CD4-positive, alpha-beta memory T cell (primary cell): ENCODE measurements at places on chromosomes 1 and 21.

- no peak overlapping the region for H3K4me3 ChIP-seq
- DNase-seq, result peak; percentile 67
- H3K27me3 ChIP-seq, result no peaks in the 10 kb centered on the region
- H3K4me1 ChIP-seq, result peaks cover 64% of the 10 kb centered on the region
- peak overlapping the region; percentile 67 for H3K27ac ChIP-seq
These were observed 20.0 kb upstream of the RNF19B start for GRCh38 chr1:32984455-32985171.

DNA sequence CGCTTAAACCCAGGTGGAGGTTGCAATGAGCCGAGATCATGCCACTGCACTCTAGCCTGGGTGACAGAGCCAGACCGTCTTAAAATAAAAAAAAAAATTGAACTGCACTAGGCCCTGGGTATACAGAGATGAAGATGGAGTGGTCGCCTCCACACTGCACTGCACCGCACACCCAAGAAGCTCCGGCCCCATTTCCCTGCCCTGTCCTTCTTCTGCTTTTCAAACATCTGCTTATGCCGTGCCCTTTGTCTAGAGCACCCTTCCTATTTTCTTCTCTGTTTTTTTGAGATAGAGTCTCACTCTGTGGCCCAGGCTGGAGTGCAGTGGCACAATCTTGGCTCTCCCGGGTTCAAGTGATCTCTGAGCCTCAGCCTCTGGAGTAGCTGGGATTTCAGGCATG, 17.4 kb downstream of the IQGAP3 start:
- H3K36me3 ChIP-seq, result no peaks in the 10 kb centered on the region
- no peak overlapping the region for H3K4me3 ChIP-seq
- H3K4me1 ChIP-seq, result no peaks in the 10 kb centered on the region
- H3K27me3 ChIP-seq, result no peaks in the 10 kb centered on the region
- no peak overlapping the region for H3K27ac ChIP-seq

DNA sequence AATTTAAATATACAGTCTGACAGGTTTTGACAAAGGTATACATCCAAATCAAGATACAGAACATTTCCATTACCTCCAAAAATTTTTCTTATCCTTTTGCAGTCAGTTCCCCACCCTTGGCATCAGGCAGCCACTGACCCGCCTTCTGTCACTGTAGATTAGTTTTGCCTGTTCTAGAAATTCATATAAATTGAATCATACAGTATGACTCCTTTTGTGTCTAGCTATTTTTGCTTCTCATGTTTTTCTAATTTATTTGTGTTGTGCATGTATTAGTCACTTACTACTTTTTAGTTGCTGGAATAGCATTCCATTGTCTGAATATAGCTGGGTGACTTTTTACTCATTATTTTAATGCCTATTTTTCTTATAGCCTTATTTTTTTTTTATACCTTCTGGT, 3.8 kb downstream of the UTP25 start:
- H3K27me3 ChIP-seq, result no peaks in the 10 kb centered on the region
- no peak overlapping the region for H3K4me3 ChIP-seq
- peaks cover 14% of the 10 kb centered on the region for H3K4me1 ChIP-seq
- peaks cover 55% of the 10 kb centered on the region for H3K36me3 ChIP-seq
- no peak overlapping the region for H3K27ac ChIP-seq

DNA sequence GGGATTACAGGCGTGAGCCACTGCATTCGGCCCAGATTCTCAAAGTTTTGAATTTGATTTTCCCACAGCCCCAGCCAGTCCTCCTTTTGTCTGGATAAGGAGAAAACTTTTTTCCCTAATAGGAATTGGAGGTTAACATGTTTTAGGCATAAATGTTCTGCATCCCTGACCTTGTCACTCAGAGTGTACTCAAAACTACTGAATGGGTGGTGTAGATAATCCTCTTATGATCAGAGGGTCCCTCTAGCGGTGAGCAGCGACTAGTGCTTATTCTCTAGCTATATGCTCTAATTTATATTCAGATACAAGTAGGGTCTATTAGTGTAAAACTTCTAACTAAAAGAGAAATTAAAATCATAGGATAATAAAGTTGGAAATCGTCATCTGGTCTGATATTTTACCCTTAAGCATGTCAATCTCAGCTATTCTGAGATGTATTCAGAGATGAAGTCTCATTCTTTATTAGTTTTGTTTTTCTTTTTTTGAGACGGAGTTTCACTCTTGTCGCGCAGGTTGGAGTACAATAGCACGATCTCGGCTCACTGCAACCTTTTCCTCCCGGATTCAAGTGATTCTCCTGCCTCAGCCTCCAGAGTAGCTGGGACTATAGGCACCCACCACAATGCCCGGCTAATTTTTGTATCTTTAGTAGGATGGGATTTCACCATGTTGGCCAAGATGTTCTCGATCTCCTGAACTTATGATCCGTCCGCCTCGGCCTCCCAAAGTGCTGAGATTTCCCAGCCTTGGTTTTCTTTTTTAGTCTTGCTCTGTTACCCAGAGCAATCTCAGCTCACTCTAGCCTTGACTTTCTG, 2.7 kb upstream of the PSMD4 start:
- H3K4me3 ChIP-seq, result no peak overlapping the region
- peak; percentile 68 for DNase-seq
- peaks cover 17% of the 10 kb centered on the region for H3K4me1 ChIP-seq
- no peak overlapping the region for H3K27ac ChIP-seq
- no peaks in the 10 kb centered on the region for H3K27me3 ChIP-seq
- H3K36me3 ChIP-seq, result peaks cover 17% of the 10 kb centered on the region

GRCh38 chr21:33977721-33978369, 62.2 kb upstream of the ATP5PO start:
- no peaks in the 10 kb centered on the region for H3K36me3 ChIP-seq
- no peak overlapping the region for H3K27ac ChIP-seq
- peaks cover 33% of the 10 kb centered on the region for H3K4me1 ChIP-seq
- no peak overlapping the region for H3K4me3 ChIP-seq

GRCh38 chr1:5427026-5427613, 565.1 kb downstream of the NPHP4 start:
- peaks cover 21% of the 10 kb centered on the region for H3K4me1 ChIP-seq
- DNase-seq, result no peak
- H3K27me3 ChIP-seq, result no peaks in the 10 kb centered on the region
- no peaks in the 10 kb centered on the region for H3K36me3 ChIP-seq
- no peak overlapping the region for H3K27ac ChIP-seq
- no peak overlapping the region for H3K4me3 ChIP-seq

- no peaks in the 10 kb centered on the region for H3K36me3 ChIP-seq
- H3K27me3 ChIP-seq, result no peaks in the 10 kb centered on the region
- no peak overlapping the region for H3K27ac ChIP-seq
- H3K4me1 ChIP-seq, result no peaks in the 10 kb centered on the region
These were observed 10.3 kb upstream of the TEDDM1 start for GRCh38 chr1:182410620-182411273.

- H3K4me1 ChIP-seq, result peaks cover 61% of the 10 kb centered on the region
- no peak overlapping the region for H3K27ac ChIP-seq
- no peaks in the 10 kb centered on the region for H3K27me3 ChIP-seq
- no peaks in the 10 kb centered on the region for H3K36me3 ChIP-seq
These were observed 174.1 kb upstream of the EDN2 start for GRCh38 chr1:41658431-41659158.

GRCh38 chr1:15928971-15929965, 46.6 kb downstream of the ZBTB17 start:
- no peak for DNase-seq
- no peaks in the 10 kb centered on the region for H3K27me3 ChIP-seq
- H3K4me1 ChIP-seq, result no peaks in the 10 kb centered on the region
- no peak overlapping the region for H3K4me3 ChIP-seq
- peaks cover 79% of the 10 kb centered on the region for H3K36me3 ChIP-seq

GRCh38 chr1:227428803-227429202, 110.5 kb upstream of the CDC42BPA start:
- no peak for DNase-seq
- no peak overlapping the region for H3K27ac ChIP-seq
- H3K27me3 ChIP-seq, result no peaks in the 10 kb centered on the region
- H3K36me3 ChIP-seq, result no peaks in the 10 kb centered on the region

DNA sequence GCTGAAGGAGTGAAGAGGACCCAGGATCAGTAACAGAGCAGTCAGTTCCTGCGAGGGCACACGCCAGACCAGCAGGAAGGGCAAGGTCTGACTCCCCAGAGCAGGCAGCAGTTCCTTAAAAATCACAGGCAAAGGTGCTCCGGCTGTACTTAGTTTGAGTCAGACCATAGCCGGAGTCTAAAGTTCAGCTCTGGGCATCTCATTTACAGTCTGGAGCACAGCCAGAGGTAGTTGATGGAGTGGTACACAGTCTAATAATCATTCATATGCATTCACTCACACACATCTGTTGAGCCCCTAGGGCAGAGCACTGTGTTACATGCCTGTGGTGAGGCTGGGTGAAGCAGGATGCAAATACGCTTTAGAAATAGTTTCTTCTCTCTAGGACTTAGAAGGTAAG, 7.3 kb upstream of the AMIGO1 start:
- H3K4me1 ChIP-seq, result no peaks in the 10 kb centered on the region
- no peaks in the 10 kb centered on the region for H3K27me3 ChIP-seq
- H3K4me3 ChIP-seq, result no peak overlapping the region

GRCh38 chr1:205658943-205659581, 21.2 kb downstream of the SLC45A3 start:
- H3K4me3 ChIP-seq, result no peak overlapping the region
- DNase-seq, result peak; percentile 62

- H3K4me3 ChIP-seq, result no peak overlapping the region
- H3K4me1 ChIP-seq, result peaks cover 22% of the 10 kb centered on the region
- no peak for DNase-seq
- H3K36me3 ChIP-seq, result no peaks in the 10 kb centered on the region
These were observed 1.8 kb upstream of the SERBP1 start for GRCh38 chr1:67431869-67432578.
